Tibial nerve (tissue), 4 donors: ENCODE measurements at places on chromosomes 12 and 14.

GRCh38 chr14:100988011-100988410 is 84.5 kb upstream of the RTL1 start:
- no peak for DNase-seq

- no peak for DNase-seq
These were observed 161.5 kb downstream of the NUAK1 start for GRCh38 chr12:105977236-105977635.

GRCh38 chr12:79725987-79726386 is 35.2 kb upstream of the PAWR start:
- DNase-seq: no peak

DNA sequence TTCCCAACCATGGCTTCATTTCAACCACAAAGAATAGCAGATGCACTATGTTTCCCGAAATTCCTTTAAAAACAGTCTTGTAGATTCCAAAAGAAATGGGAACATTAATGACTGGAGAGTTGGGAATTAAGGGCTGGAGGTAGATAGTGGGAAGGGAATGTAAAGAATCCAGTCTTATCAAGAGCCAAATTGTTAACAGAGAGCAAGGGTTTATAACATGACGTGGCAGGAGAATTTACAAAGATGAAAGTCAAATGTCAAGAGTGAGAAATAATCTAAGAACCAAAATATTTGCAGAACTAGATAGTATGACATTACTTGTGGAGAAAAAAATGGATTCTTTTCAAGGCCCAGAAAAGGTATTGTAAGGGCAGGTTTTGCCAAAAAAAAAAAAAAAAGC is 200.9 kb downstream of the GRIN2B start:
- no peak for DNase-seq

GRCh38 chr12:22856178-22856577 is 231.2 kb downstream of the ETNK1 start:
- no peak for DNase-seq
